ENCODE measurements at places on chromosomes 13 and 19.
A peak's percentile ranks its signal among the peaks of the same experiment; 100 is the strongest.

DNA sequence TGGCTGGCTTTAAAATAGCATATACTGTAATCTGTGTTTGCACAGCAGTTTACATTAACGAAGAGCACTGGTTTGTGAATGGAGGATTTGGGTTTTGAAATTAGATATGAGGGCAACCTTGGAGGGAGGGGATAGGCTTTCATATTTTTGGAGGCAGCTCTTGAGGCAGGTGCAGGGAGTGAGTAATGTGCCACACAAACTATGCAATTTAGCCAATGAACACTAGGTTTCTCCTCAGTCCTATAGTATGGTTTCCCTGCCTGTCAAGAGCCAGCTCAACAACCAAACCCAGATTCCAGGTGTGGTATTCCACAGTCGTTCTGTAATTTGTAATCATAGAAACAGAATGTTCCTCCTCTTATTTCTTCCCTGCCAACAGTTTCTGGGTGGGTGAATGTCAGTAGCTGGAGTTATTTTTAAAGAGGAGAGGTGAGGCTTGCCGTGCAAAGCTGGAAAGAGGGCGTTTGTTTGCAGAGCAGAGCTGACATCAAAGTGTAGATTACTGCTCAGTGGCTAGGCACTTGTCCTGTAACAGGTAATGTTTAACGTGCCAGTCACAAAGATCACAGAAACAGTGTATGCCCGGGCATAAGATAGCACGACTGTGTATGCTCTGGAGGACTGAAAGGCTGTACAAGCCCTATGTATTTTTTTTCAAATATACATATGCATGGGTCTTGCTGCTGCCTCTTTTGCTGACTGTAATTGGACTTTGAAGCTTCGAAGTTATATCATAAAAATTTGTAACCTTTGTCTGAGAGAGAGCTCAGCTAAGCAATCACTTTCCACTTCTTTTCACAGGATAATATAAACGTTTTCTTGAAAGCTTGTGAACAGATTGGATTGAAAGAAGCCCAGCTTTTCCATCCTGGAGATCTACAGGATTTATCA, 124.2 kb downstream of the LMO7 start:
- DNase-seq, result peak; percentile 57

DNA sequence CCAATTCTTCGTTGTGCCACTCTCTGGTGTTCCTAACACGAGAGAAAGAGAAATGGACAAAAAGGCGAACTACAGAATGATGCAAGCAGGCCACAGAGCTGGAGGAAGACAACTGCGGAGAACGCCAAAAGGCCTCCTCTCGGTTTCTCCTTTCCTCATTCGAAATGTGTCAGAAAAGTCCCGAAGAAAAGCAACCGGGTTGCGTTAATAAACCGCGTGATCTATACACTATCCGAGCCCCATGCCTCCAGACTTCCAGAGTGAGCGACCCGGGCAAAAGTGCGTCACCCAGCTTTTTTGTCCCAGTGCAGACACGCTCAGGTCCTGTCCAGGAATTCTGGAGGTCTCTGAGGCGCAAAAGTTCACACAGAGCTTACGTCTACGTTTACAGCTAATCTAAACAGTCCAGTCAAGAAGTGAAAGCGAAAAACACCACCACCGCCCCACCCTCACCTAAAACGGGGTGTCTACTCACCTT, 413 bp downstream of the N4BP2L2 start:
- peak; percentile 84 for DNase-seq

DNA sequence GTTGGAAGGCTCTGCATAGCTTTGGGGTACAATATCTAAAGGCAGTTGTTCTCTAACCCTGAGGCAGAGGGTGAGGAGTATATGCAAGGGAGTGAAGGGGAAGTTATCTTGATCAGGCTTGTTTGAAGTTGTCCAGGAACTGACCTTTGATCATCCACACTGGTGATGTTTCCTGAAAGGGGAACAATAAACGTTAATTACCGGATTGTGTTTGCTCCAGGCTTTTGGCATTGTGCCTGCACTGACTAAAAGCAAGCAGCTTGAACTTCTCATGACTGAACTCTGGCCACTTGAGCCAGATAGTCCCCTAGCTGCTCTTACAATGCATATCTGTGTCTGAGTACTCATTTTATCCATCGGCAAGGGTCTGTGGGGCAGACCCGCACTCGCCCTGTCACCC, 27.0 kb upstream of the ZNF726 start:
- peak; percentile 7 for DNase-seq

GRCh38 chr13:36006347-36006746, 124.8 kb downstream of the DCLK1 start:
- peak; percentile 4 for DNase-seq

All from fibroblast of villous mesenchyme (primary cell).